ENCODE measurements at places on chromosomes 4 and X. TPM values are rescaled to one million over a fixed set of nuclear protein-coding genes. Genes with fewer than 3 reads are reported as not detected.

GRCh38 chrX:39475372-39475771 lies 622.4 kb downstream of the BCOR start:
- no peak for DNase-seq

DNA sequence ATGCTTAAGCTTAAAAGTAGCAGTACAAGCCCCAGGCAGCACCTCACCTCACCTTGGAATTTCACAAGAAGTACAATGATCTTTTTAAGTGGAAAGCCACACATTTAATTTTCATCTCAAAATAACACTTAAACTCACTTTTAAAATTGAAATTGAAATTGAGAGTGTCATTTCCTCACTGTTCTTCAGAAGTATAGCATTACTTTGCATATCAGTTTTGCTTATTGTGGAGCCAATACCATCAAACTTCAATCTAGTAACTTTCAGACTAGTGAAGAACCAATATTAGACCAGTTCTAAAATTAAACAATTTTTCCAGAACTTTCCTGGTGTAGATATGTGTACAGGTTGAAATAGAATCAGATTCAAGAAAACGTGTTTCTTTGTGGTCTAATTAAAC lies 242.4 kb downstream of the NDST4 start:
- no peak for DNase-seq

DNA sequence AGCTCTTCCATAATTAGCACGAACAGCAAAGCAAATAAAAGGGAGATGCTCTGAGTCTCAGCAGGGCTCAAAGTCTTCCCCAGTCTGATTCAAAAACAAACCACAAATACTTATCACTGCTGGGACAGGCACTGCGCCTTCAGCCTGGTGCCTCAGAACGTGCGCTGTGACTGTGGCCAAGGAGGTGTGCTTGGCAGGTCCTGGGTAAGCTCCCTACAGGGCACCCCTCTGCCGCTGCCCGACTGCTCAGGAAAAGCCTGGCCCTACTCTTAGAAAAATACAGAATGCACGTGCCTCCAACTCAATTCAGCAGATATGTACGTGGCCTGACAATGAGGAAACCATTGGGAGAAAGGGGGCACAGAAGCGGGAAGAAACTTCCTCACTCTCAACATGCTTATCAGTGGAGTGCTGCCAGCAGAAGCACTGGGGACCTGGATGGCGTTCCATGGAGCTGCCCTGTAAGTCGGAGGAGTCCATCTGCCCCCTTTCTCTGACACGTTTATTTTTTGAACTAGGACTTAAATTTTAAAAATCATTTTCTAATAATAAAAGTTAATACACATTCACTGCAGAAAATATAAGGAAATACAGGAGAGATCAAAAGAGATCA lies 86.8 kb downstream of the GATB start:
- DNase-seq, result no peak

DNA sequence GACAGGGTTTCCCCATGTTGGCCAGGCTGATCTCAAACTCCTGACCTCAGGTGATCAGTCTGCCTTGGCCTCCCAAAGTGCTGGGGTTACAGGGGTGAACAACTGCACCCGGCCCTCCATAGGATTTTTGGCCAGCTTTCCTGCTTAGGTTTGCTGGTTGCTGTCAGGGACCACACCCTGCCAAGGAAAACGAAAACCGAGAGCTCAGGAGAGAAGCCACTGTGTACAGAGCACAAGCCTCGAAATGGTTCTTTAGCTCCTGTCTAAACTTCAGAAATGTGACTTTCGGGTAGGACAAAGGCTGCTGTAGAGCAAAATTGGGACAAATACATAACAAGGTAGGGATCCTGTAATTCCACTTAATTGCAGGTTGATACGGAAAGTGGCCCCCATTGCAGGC lies 146.3 kb upstream of the ATP6AP2 start:
- DNase-seq, result no peak

DNA sequence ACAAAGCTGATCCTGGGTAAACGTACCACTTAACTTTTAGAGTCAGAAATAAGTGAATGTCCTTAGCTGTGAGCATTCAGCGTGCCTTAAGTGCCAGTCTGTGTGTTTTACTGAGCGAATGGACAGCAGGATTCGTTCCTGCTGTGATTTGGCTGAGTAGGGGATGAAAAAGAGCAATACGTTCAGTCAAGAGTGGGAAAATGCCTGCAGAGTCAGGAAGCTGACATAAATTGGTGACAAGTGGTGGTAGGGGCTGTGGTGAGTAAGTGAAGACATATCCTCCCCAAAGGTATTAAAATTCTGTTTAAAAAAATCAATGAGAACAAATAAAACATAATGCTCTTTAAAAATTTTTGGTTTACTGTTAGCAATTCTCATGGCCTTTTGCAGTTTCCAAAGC lies 56.6 kb upstream of the TNIP3 start:
- DNase-seq, result no peak

GRCh38 chrX:149799938-149800337 lies 18.2 kb downstream of the MAGEA9 start:
- DNase-seq, result no peak

DNA sequence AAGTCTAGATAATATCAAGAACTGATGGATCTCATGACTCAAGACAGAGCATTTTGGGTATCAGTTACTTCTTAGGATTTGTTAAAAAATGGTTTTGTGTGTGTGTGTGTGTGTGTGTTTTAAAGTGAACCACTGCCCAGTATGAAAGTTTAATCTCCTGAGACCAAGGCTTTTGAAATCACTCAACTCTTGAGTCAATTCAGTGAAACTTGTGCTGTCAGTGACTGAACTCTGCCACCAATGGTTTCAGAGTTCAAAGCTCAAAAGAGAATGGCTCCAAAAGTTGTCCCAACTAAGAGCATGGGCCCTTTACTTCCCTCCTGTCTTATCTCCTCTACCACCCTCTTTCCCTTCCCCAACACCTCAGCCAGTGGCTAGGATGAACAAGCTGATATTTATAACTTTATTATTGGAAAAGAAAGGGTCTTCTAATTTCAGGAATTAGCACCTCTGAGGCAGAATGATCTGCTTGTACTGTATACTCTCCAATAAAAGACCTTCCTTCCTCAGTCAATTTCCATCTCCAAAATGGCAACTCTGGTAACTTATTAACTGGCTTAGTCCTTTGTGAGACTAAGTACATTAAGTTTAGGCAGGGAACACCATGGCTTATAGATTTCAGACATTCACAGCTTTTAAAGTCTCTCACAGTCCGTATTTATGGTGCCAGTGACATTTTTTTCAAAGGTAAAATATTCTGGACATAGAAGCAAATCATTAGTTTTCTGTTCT lies 152.2 kb downstream of the REPS2 start:
- DNase-seq, result no peak

- DNase-seq, result no peak
Observed at GRCh38 chrX:41351923-41352322, 18.0 kb downstream of the DDX3X start.

- DNase-seq, result no peak
Observed at GRCh38 chr4:92382128-92382527, 78.4 kb downstream of the GRID2 start.

DNA sequence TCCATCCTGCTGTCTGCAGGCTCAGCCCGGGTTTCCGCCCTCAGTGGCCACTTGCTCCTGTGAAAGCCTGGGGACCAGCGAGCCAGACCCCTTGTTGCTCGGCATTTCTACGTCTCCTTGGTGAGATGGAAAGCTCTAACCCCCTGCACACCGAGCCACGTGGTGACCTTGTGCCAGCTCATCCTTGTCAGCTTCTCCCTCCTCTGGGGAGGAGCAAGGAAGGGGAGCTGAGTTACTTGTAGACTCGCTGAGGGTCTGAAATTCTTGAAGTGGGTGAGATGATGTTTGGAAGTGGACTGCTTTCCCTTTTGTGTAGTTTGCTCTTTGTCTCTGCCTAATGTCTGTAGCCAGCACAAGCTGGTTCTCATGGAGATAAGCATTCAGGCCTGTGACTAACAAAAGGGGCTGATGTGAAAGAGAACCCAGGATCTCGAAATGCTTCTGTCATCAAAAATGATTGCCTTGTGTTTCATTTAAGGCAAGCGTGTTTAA lies 29.3 kb downstream of the RGS12 start:
- no peak for DNase-seq

DNA sequence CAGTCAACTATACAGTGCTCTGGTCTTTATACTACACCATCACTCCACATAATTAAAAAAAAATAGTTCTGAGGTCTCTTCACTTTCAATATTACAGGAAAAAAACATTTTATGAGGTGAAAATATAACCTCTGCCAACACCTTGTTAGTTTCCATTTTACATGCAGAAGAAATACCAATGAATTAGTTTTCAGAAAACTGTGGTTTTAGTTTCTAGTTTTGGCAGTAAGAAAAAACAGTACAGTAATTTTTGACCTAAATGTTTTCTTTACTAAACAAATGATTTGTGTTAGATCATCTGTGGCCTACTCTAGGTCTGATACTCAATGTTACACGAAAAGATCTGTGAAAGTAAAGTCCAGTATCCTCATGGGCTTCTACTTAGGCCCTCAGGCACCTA lies 10.0 kb downstream of the SULT1E1 start:
- DNase-seq, result no peak

DNA sequence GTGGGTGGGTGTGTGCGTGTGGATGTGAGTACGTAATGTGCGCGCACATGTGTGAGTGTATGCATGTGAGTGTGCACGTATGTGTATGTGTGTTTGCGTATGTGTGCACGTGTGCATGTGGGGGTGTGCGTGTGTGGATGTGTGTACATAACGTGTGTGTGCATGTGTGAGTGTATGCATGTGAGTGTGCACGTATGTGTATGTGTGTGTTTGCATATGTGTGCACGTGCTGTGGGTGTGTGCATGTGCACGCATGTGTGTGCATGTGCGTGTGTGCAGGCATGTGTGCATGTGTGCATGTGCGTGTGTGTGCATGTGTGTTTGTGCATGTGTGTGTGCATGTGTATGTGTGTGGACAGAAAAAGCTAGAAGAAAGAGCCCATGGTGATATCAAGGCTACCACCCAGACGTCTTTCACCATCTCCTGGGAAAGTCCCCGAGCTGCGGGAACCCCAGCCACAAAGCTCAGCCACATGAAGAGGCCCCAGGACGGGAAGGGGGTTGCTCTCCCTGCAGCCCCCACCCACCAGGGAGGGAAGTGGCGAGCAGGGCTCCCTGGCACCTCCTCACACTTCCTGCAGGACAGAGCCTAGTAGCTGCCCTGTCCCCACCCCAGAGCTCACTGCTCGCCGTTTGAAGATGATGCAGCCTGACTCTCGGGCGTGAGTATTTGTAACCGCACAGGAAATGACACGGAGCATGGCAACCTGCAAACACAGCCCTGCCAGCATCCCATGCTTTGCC lies 108.3 kb downstream of the DCTD start:
- DNase-seq, result peak; percentile 95

DNA sequence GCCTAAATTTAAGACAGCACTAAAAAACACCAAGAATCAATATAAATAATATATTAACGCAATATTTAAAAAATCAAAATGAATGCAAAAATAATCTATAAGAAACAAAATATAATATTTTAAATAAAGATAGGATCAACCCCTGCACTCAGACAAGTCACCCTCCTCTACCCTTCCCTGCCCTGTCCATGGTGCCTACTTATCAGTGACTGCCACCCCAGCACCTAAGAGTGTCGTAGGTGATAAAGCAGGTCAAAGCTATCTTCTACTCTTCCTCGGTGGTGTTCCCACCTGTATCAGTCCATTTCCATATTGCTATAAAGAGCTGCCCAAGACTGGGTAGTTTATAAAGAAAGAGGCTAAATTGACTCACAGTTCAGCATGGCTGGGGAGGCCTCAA lies 251.9 kb downstream of the STIM2 start:
- DNase-seq, result no peak

DNA sequence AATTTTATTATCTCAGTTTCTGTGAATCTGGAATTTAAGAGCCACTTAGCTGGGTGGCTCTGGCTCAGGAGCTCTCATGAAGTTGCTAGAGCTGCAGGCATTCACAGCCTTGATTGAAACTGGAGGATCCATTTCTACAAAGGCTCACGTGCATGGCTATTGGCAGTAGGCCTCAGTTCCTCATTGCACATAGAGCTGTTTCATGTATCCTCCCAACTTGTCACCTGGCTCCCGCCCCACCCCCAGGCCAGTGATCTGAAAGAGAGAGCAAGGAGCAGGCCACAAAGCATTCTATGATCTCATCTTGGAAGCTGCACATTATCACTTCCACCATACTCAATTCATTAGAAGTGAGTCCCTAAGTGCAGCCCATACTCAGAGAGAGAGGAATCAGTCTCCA lies 18.5 kb upstream of the AP1AR start:
- no peak for DNase-seq

DNA sequence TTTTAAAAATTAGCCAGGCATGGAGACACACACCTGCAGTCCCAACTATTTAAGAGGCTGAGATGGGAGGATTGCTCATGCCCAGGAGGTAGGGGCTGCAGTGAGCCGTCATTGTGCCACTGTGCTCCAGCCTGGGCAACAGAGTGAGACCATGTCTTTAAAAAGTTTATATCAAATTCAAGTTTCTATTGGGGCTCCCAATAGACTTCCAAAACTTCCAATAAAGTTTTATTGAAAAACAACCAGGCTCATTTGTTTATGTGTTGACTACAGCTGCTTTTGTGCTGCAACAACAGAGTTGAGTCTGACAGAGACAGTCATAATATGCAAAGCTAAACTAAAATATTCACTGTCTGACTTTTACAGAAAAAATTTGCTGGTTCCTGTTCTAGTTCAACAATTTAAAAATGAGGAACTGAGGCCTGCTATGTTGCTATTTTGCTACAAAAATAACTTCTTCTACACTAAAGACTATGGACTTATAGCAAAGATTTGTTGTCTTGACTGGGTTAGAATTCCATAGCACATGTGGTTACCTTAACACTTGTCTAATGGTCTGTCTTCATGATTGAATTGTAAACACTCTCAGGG lies 63.3 kb upstream of the RELL1 start:
- DNase-seq, result no peak

GRCh38 chr4:5568931-5569330 lies 139.4 kb downstream of the EVC2 start:
- no peak for DNase-seq

DNA sequence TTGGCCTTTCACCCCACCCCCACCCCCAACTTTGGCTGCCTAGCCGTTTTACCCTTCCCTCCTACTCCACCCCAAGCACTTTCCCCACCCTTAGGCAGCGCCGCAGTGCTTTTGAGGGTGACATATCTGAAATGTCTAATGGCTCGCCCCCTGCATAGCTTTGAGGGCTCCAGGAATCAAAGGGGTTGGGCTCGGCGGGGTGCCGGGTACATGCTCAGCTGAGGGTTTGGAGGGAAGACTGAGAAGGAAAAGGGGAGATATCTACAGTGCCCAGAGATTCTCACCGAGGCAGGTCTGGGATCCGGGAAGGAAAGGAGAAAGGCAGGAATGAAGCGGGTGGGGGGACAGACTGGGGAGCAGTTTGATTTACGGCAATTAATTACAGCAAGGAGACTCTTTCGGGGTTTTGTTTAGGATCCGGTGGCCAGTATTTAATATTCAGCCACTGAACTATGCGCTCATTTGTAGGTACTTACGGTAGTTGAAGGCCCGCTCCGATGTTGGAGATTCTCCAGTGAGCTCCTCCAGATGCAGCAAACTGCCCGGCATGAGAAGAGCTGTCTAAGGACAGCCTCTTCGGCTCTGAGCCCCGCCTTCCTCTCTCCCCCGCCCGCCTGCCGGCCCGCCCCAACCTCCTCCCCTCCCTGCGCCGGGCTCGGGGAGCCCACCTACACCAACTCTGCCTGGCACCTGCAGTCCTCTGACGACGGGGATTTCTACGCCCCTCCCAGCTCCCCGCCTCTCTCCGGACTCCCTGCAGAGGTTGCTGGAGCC lies at the start of gene IGSF1:
Gene IGSF1, minus strand, starts transcription at position 569 of the 774 bp plus-strand sequence. CDS start 2,632 bp downstream, outside the sequence.
- peak; percentile 31 for DNase-seq

The JAKMIP1 gene
- total RNA-seq, result not detected

The HELT gene
- not detected for total RNA-seq

The HTRA3 gene
- 0.20 TPM for total RNA-seq

The GPR173 gene
- total RNA-seq, result 3.3 TPM

The FAM47B gene
- total RNA-seq, result not detected

The GAGE1 gene
- 40.0 TPM for total RNA-seq

The TMEM271 gene
- not detected for total RNA-seq

The TMPRSS11D gene
- total RNA-seq, result not detected

Data from HT1080 (cell line).